ENCODE measurements at places on chromosomes 11 and 22. TPM values are rescaled to one million over a fixed set of nuclear protein-coding genes. Genes with fewer than 3 reads are reported as not detected.

GRCh38 chr22:25200967-25201366 is 1.3 kb downstream of the CRYBB3 start:
- no peak for DNase-seq

Gene SYT7
- total RNA-seq: 0.23 TPM

Gene NPAS4
- not detected for total RNA-seq

DNA sequence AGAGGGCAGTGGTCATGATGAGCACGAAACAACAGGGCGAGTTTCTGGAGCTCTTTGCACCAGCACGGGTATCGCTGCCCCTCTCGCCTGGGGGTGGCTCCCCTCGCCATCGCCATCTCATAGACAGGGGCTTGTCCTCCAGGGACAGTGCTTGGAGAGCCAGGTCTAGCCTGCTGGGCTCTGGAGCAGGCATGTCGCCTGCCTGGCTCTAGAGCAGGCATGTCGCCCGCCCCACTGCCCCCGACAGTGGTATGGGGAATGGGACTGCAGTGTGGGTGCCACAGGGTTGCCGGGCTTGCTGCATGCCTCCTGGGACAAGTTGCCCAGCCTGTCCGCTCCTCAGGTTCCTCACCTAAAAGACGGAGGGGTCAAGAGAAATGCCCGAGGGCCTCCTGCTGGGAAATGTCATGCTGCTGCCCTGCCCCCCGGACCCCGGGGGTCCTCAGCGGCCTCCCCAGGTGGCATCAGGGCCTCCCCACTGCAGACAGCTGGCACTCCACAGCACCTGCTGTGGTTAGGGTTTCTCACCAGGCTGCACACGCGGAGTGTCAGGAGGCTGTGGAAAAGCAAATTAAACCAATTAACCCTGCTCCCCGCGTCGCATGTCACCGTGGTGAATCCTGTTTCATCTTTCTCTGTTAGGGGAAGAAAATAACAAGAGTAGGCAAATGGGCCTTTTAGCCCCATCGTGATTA is 403.0 kb downstream of the TBC1D22A start:
- no peak for DNase-seq

DNA sequence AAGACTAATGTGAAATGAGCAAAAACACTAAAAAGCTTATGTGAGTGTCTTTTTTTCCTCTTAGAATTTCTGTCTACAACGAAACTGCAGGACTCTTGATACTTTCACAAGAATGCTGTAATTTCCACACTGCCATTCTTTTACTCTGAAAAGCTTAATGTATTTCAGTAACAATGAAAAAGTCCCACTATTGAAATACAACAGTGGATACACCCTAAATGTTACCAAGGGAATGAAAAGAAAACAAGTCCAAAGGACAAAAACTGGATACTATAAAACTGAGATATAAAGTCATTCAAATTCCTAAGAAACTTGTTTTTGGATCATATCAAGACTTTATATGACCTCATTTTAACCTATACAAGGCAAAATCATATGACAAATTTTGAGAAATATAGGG is 77.4 kb downstream of the SOX6 start:
- no peak for DNase-seq
